Smooth muscle cell of trachea (primary cell): ENCODE measurements at places on chromosomes 16 and 17. TPM values are rescaled to one million over a fixed set of nuclear protein-coding genes. Genes with fewer than 3 reads are reported as not detected.

Gene CTRB1
- not detected in 2 replicates for total RNA-seq

Gene TEKT5
- 0.15 TPM in 1 of 2 replicates, not detected in the other for total RNA-seq

Gene TMEM114
- not detected in 2 replicates for total RNA-seq

Gene ITGAX
- 0.15 and 0.17 TPM in 2 replicates for total RNA-seq

Gene PPP1R1B
- 0.66 TPM in 1 of 2 replicates, not detected in the other for total RNA-seq

Gene ULK2
- 18.9 and 37.9 TPM in 2 replicates for total RNA-seq

Gene FNDC8
- total RNA-seq, result not detected in 2 replicates

Gene CX3CL1
- total RNA-seq, result 0.33 and 0.58 TPM in 2 replicates

Gene TBC1D3G
- total RNA-seq, result not detected in 2 replicates

Gene TMEM100
- total RNA-seq, result 0.99 and 5.4 TPM in 2 replicates

Gene KRTAP3-2
- not detected in 2 replicates for total RNA-seq

Gene CDT1
- 3.3 and 10.9 TPM in 2 replicates for total RNA-seq

Gene GSDMA
- total RNA-seq, result not detected in 2 replicates

Gene BCL7C
- total RNA-seq, result 40.5 and 50.5 TPM in 2 replicates

Gene CTRL
- total RNA-seq, result 0.33 and 0.44 TPM in 2 replicates
